ENCODE measurements at places on chromosomes 7 and 10.

GRCh38 chr7:47574482-47575329, 7.2 kb downstream of the TNS3 start:
- peak; percentile 33 for DNase-seq

DNA sequence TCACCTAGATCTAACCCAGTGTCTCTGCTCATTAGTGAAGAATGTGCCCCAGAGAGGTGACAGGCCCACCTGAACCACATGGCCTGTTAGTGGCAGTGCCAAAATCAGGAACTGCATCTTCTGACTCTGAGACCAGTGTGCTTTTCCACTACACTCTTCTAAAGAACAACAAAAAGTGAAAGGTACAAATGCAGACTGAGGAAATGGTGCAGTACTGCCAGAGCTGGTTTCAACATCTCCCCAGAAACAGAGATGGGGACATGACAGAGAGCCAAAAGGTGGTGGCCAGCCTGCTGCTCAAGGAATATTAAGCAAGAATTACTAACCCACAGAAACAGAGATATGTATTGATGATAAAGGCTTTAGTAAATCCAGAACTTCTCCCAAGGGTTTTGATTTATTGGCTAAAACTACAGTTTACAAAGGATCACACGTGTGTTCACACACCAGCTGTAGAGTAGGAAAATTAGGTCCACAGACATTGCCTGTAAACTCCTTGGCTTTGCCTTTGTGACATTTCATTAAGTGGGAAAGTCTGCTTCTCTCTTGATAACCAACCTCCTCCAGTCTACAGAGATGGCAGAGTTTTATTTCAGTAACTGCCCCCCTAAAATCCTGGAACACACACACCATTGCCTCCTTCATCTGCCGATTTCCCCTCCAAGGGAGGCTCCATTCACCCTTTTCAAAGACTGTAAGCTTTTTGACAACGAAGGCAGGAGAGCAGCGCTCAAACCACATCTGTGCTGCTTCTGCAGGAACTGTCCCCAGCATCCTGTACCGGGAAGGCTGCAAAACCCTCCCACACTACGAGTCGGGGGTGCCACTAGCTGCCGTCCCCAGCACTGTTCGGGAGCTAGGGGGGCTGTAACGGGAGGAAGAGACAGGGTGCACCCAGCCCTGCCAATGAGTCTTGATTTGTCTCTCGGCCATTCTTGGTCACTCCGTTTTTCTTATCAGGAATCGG, 29.8 kb downstream of the GSDME start:
- no peak for DNase-seq

- DNase-seq = no peak
These were observed 105.5 kb upstream of the FAM204A start for GRCh38 chr10:118447478-118448270.

GRCh38 chr7:108347616-108348015, 108.6 kb downstream of the NRCAM start:
- no peak for DNase-seq

- DNase-seq = no peak
These were observed at the start of gene CRTAC1 for GRCh38 chr10:98030093-98030821. Gene CRTAC1, minus strand, starts transcription at chr10:98030621. Its CDS starts 149 bp downstream, at chr10:98030472.

DNA sequence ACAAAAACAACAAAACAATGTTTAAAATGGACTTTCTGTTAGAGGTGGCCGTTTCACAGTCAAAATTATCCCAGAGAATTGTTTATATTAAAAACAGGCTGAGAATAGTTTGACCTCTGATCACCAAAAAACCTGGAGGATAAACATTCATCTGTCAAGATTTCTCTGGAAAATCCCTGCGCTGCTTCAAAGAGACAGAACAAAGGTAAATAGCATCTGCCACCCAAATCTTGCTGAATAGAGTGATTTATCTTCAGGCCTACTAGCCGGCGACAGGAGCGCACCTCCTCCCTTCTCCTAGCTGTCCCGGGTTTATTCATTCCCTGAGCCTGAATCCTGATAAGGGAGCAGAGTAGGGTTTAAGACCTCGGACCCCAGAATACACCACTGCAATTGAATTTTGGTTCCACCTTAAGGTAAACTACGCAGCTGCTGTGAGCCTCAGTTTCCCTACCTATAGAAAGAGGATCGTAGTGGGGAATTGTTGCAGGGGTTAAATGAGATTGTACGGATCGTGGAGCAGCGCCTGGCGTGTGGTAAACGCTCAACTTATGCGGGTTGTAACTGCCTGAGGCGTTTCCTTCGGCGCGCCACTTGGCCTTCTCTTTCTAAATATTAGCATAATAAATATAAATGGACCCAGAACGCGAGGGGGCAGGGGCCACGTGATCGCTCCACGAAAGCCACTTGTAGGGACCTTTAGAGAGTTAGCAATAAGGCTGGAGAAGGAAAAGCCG, 498 bp upstream of the ST7 start:
- DNase-seq = no peak

DNA sequence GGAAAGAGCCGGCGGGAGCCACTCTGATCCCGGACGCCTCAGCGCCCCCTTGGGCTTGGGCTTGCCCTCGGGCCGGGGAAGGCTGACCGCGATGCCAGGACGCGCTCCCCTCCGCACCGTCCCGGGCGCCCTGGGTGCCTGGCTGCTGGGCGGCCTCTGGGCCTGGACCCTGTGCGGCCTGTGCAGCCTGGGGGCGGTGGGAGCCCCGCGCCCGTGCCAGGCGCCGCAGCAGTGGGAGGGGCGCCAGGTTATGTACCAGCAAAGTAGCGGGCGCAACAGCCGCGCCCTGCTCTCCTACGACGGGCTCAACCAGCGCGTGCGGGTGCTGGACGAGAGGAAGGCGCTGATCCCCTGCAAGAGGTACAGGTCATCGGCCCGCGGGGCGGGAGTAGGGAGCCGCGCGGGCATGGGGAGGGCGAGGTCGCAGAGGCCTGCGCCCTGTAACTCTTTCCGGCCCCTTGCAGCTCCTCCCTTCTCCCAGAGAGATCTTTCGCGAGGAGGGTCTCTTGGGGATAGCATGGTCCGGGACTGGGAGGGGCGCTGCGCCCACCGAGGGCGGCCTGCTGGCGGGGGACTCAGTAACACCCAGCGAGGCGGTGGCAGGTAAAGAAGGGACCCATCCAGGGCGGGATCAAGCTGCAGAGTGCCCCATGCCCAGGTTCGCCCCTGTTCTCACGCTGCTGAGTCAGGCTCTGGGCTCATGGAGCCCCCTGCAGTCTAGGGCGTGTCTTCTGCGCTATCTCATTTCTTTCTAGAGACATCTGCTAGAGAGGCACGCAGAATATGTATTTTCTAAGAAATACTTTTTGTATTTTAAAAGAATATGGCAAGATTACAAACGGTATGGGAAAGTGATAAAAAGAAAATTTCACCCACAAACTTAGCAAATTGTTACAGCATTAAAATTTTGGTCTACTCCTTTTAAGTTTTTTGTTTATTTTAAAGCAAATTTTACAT, 687 bp downstream of the EPDR1 start:
- DNase-seq = no peak

All from GM12891 (cell line).